ENCODE measurements at places on chromosomes 2 and 18. TPM values are rescaled to one million over a fixed set of nuclear protein-coding genes. Genes with fewer than 3 reads are reported as not detected.

The EMILIN1 gene
- total RNA-seq = 0.36 TPM

The ACMSD gene
- not detected for total RNA-seq

The TGOLN2 gene
- 106 TPM for total RNA-seq

The PAX3 gene
- total RNA-seq = not detected

The RAB11FIP5 gene
- total RNA-seq = 9.8 TPM

The GPR155 gene
- total RNA-seq = 12.6 TPM

The SCG2 gene
- not detected for total RNA-seq

Measured in activated T-cell treated with anti-CD3 and anti-CD28 coated beads, Interleukin-2, amount 50 U/mL, for 72 hours (primary cell).